A549 treated with CORT108297 at 1 μM for 4 hours (cell line): ENCODE measurements at places on chromosomes 16 and 17. TPM values are rescaled to one million over a fixed set of nuclear protein-coding genes. Genes with fewer than 3 reads are reported as not detected.

Gene OR4D1
- 0.02 TPM in 1 of 5 replicates, not detected in the others for total RNA-seq

Gene AGRP
- not detected in 5 replicates for total RNA-seq

Gene AATK
- 0.23 to 0.66 TPM (median 0.60 TPM) in 5 replicates for total RNA-seq

Gene KRTAP2-2
- not detected in 5 replicates for total RNA-seq

Gene TBC1D3
- total RNA-seq: not detected in 5 replicates

Gene VPS35L
- 27.9 to 34.8 TPM (median 31.3 TPM) in 5 replicates for total RNA-seq

Gene ABCC3
- 118 to 153 TPM (median 145 TPM) in 5 replicates for total RNA-seq
